Stimulated activated CD4-positive, alpha-beta T cell treated with anti-CD3 and anti-CD28 coated beads, Interleukin-1b, Interleukin-23, amount 100 ng/mL, for 1 hour (primary cell): ENCODE measurements at places on chromosomes 5 and 9.

DNA sequence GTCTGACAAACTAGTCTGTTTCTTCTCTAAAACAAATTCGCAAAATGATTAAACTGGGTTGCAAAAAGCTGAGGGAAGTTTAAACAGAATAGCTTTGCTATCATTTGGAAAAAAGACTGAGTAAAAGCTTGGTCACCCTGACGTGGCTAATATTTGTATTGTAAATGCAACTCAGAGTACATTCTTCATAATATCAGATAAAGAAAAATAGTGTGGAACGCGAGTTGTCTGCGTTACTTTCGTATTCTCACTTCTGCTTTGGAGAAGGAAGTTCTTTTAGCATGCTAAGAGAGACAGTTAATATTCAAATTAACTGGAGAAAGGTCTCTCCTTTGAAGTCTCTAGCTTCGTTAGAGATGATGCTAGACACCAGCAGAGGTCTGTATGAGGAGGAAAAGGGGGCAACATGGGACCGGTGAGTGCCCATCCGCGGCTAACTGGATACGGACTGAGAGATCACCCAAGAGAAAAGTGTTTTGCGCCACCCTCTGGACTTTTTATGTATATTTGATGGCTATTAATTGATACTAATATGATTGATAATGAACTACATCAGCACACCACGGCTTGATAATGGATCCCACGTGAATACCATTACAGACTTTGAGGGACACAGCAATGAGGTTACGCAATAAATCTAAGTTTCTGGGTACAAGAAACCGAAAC lies 2.9 kb upstream of the CNTRL start:
- no peak for DNase-seq

DNA sequence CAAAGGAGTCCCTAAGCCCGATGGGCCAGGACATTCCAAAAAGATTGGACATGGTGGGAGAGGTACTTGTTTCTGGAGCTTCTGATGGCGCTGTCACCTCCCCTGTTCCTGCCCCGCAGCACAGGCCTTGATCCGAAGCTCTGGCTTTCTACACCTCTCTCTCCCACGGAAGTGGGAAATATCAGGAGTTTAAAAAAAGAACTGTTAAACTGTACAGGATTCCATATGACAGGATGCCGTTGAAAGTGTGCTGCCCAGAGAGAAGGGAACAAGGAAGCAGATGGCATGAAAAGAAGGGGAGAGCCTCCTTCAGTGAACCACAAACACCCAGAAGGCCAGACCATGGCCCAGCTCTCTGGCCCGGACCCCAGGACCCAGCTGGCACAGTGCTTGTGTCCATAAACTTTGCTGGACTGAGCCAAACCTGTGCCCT lies 26.8 kb upstream of the SLC2A8 start:
- no peak for DNase-seq

- no peak for DNase-seq
Measured at GRCh38 chr9:115114546-115114945, 3.4 kb downstream of the TNC start.

DNA sequence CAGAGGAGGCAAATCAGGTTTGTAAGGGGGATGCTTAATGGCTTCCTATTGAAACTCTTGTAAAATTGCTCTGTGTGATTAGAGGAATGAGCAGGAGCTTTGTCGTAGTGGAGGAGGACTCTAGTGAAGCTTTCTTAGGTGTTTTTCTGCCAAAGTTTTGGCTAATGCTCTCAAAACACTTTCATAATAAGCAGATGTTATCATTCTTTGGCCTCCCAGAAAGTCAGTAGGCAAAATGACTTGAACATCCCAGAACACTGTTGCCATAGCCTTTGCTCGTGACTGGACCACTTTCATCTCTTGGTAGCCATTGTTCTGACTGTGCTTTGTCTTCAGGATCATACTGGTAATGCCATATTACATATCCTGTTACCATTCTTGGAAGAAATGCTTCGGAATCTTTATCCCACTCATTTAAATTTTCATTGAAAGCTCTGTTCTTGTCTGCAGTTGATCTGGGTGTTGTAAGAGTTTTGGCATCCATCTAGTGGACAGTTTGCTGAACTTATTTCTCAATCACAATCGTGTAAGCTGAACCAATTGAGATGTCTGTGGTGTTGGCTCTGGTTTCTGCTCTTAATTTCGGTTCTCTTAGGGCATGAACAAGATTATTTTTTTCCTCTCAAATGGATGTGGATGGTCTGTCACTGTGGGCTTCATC lies 187.6 kb downstream of the COMMD10 start:
- DNase-seq = no peak

DNA sequence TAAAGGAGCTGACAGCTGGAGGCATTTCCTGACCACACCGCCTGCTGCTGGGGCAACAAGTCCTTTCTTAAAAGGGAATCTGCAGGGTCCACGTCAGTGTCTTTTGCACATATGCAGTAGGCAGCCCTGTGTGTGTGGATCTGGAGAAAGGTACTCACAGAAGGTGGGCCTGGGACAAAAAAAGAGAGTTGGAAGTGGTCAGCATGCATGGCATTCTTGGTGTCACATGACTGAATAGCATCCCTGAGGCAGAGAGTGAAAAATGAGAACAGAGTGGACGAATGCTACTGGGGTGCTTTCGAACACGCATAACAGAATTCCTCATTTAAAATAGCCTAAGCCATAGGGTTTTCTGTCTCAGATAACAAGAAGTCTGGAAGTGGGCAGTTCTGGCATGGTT lies 47.0 kb downstream of the DNAJC21 start:
- no peak for DNase-seq

DNA sequence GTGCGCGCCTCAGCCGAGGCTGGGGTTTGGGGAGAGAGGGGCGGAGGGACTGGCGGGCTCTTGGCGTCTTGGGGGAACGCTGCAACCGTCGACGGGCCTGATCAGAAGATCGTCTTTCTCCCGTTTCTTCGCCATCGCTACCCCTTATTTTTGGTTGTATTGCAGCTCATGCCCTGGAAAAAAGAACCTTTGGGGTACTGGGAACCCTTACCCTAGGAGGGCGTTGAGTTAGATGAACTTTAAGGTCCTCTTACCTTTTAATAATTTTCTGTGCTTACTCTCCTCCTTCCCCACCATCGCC lies 719 bp downstream of the PAIP2 start:
- no peak for DNase-seq

DNA sequence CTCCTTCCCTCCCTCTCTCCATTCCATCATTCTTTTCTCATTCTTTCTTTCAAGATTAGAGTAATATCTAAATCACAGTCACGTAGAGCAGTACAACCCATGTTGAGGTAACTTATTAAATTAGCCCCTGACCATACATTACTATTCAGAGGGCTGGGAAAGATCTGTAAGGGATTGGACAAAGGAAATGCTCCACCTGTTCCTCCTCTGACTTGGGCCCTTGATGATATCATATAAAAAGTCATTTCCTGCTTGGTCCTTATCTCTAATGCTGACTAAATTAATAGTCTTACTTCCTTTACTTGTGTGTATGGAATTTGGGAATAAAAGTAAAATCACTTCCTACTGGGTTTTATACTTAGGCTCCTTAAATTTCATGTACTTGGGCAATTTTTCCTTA lies 40.8 kb downstream of the SNX18 start:
- DNase-seq = no peak

DNA sequence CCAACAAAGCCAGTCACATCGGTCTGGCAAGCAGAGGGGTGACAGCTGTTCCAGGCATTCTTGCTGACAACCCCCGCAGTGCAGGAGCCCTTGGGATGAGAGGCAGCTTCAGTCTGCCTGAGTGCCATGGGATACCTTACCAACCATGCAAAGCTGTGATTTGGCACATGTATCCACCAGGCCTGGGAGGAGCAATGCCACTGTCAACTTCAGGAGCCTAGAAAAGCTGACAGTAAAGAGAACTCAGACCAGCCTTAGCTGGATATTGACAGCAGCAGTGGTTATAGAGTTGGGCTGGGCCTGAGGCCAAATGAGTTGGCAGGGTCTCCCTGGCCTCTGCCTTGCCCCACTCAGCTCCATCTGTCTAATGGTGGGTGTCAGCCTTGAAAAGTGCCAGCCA lies 10.1 kb upstream of the PLPPR1 start:
- DNase-seq = no peak
